ENCODE measurements at places on chromosomes 7 and 10. TPM values are rescaled to one million over a fixed set of nuclear protein-coding genes. Genes with fewer than 3 reads are reported as not detected.

Gene CPEB3
- 1.2 TPM for total RNA-seq

DNA sequence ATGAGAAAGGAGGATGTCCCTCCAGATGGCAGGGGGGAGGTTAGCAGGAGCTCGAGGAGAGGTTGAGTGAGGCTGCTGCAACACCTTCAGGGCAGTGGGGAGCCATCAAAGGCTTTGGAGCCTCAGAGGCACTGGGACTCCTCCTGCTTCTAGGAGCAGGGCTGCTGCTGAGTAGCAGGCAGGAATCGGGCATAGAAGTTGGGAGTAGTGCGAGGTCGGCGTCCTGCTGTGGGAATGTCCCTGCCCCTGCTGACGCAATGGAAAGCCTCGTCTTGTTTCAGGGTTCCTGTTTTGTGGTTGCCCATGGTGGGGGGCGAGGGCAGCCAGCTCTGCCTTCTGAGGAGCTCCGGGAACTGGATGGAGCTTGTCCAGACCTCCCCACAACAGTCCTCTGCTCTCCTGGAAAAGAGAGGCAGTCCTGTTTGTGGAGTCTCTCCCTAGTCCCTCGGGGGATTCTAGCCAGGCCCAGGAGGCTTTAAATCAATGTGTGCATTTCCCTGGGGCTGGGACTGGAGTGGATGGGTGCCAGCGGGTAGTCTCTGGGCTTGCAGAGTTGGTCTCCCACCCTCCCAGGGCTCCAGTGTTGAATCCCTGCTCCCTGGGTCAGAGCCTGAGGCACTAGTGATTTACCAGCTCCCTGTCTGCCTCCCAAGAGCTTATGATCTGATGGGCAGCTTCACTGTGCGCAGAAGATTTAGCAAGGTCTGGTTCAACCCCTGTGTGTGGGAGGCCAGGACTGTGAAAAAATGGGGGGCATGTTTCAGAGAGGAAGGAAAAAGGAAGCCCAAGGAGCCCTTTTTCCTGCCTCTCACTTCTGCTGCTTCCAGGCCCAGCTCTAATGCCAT is 98.7 kb upstream of the PPIF start:
- peaks cover 56% of the 10 kb centered on the region for H3K4me1 ChIP-seq
- peak; percentile 88 for DNase-seq
- H3K27me3 ChIP-seq: no peaks in the 10 kb centered on the region
- H3K27ac ChIP-seq: peak overlapping the region; percentile 77
- H3K36me3 ChIP-seq: peaks cover 18% of the 10 kb centered on the region

DNA sequence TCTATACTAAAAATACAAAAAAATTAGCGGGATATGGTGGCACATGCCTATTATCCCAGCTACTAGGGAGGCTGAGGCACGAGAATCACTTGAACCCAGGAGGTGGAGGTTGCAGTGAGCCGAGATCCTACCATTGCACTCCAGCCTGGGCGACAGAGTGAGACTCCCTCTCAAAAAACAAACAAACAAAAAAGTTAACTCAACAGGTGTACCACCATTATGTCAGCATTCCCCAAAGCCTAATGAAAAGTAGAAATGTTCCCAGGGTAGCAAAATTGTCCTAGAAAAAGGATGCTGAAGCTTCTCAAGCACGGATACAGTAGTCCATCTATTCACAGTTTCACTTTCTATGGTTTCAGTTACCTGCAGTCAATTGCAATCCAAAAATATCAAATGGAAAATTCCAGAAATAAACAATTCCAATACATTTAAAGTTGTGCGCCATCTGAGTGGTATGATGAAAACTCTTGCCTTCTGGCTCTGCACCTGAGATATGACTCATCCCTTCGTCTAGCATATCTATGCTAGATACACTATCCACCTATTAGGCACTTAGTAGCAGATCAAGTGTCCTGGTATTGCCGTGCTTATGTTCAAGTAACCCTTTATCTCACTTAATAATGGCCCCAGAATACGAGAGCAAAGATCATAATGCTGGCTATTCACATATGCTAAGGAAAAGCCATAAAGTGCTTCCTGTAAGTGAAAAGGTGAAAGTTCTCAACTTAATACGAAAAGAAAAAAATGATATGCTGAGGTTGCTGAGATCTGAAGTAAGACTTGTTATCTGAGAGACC is 37.2 kb upstream of the SLC35G1 start:
- no peak overlapping the region for H3K27ac ChIP-seq
- no peak overlapping the region for H3K4me3 ChIP-seq
- DNase-seq: no peak
- no peaks in the 10 kb centered on the region for H3K36me3 ChIP-seq

- no peak for DNase-seq
- H3K27me3 ChIP-seq: no peaks in the 10 kb centered on the region
- H3K36me3 ChIP-seq: peaks cover 3% of the 10 kb centered on the region
Observed at GRCh38 chr7:98137826-98138151, 31.1 kb downstream of the LMTK2 start.

DNA sequence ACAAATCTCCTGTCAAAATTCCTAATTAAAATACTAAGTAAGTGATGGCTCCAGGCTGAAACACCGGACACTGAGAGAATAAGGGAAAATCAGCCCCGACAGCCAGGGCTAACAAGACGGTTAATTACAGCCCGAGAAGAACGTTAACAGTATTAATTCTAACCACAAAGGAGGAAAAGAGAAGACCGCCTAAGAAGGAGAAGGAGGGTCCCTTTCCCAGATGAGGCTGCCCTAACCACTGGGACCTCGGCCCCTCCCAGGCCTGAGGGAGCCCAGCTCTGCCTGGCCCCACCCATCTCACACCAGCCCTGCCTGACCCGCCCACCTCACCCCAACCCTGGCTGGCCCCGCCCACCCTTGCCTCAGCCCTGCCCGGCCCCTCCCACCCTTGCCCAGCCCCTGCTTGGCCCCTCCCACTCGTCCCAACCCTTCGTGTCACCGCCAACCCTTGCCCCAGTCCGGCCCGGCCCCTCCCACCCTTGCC is 51.3 kb downstream of the PWWP2B start:
- H3K4me1 ChIP-seq: peaks cover 13% of the 10 kb centered on the region
- no peaks in the 10 kb centered on the region for H3K36me3 ChIP-seq
- no peak for DNase-seq
- H3K27ac ChIP-seq: peak overlapping the region; percentile 86
- H3K27me3 ChIP-seq: no peaks in the 10 kb centered on the region
- H3K4me3 ChIP-seq: no peak overlapping the region
